Stimulated activated CD8-positive, alpha-beta memory T cell treated with anti-CD3 and anti-CD28 coated beads, Interleukin-7, amount 100 ng/mL, for 1 hour (primary cell): ENCODE measurements at places on chromosomes 11 and 22.

GRCh38 chr11:27141576-27141975 lies 101.0 kb downstream of the BBOX1 start:
- no peak for DNase-seq

GRCh38 chr22:18115906-18116371 lies 5.3 kb downstream of the TUBA8 start:
- no peak for DNase-seq

GRCh38 chr22:49657974-49658590 lies 169.6 kb downstream of the BRD1 start:
- DNase-seq, result no peak

GRCh38 chr11:131042041-131042390 lies 125.7 kb upstream of the SNX19 start:
- DNase-seq, result no peak

- DNase-seq, result no peak
These were observed 61.7 kb downstream of the PARVB start for GRCh38 chr22:44085743-44086270.

DNA sequence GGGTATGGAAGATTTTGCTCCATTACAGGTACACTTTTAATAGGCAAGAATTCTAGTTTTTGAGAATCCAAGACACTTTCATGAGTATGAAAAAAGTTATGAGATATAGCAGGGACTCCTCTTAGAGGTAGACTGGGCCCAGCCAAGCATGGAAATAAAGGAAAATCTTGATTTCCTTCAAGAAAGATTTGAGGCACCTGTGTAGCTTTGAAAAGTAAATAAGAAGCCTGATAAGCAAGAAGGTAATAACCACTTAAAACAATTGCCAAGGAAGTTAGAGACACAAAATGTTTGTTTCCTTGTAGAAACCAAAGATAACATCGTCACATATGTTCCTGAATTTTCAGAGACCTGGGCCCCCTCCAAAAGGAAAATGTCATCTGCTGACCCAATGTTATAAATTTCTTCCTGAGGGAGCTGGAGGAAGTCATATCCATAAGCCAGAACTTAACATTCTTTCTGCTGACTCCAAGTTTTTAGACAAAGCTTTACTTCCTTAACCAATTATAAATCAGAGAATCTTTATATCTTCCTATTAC lies 314.5 kb upstream of the ANO3 start:
- DNase-seq, result no peak

DNA sequence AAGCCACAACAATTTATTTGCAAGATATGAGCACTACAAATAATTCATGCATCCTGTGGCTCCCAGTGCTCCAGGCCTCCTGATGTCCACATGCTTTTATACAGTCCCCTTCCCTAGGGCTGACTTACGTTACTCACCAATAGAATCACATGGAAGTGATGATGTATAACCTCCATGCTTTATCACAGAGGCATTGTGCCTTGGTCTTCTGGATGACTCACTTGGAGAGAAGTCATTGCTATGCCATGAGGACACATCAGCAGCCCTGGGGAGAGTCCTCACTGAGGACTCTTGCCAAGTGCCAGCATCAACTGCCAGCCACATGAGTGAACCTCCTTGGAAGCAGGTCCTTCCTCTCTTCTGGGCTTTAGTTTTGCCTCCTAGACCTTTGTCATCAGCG lies 22.0 kb upstream of the IGSF9B start:
- no peak for DNase-seq

- no peak for DNase-seq
These were observed 98.6 kb downstream of the FEZ1 start for GRCh38 chr11:125397421-125397820.

DNA sequence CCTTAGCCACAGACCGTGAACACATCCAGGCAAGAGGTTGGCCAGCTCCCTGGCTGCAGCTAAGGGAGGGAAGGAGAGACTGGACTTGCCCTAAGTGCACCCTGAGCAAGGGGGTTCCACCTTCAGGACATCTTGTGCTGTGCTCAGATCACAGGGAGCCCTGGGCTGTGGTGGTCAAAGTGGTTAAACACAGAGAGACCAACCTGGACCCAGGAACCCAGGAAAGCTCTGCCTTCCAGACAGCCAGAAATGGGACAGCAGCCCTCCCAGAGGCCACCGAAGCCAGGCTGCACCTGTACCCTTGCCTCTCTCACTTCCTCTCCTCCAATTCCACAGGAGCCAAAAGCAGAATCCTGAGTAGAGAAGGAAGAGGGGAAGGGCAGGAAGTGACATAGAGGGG lies 105.2 kb upstream of the TMEM45B start:
- no peak for DNase-seq

GRCh38 chr11:106679181-106679580 lies 339.1 kb downstream of the GUCY1A2 start:
- no peak for DNase-seq

GRCh38 chr11:14021738-14022137 lies 59.2 kb downstream of the SPON1 start:
- no peak for DNase-seq
